ENCODE measurements at places on chromosomes 1 and 21. TPM values are rescaled to one million over a fixed set of nuclear protein-coding genes. Genes with fewer than 3 reads are reported as not detected.

- H3K4me1 ChIP-seq = peaks cover 5% of the 10 kb centered on the region
- no peaks in the 10 kb centered on the region for H3K27me3 ChIP-seq
- DNase-seq = peak; percentile 74
- no peaks in the 10 kb centered on the region for H3K36me3 ChIP-seq
- no peak overlapping the region for H3K4me3 ChIP-seq
- no peak overlapping the region for H3K27ac ChIP-seq
Measured at GRCh38 chr1:79353224-79353623, 346.7 kb upstream of the ADGRL4 start.

- peaks cover 48% of the 10 kb centered on the region for H3K36me3 ChIP-seq
- no peaks in the 10 kb centered on the region for H3K4me1 ChIP-seq
- no peaks in the 10 kb centered on the region for H3K27me3 ChIP-seq
- no peak overlapping the region for H3K27ac ChIP-seq
- DNase-seq = no peak
Measured at GRCh38 chr1:43962324-43962723, 7.5 kb upstream of the DPH2 start.

DNA sequence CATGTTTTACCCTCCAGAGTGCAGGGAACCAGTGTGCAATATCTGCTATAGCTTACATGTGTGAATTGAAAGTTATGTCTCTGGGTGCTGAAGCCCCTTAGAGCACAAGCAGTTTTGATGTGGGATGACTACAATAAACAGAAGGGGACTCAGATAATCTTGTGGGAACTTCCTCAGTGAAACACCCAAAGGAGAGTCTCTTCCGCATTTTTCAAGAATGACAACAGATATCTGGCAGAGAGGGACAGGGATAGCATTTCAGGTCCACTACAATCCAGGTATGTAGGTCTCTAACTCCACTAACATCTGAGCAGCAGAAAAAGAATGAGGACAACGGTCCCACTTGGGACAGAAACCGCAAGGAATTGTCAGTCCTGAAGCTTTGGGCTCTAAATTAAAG lies 67.6 kb upstream of the PDE4B start:
- H3K27ac ChIP-seq = no peak overlapping the region
- peaks cover 2% of the 10 kb centered on the region for H3K27me3 ChIP-seq
- H3K4me1 ChIP-seq = no peaks in the 10 kb centered on the region

DNA sequence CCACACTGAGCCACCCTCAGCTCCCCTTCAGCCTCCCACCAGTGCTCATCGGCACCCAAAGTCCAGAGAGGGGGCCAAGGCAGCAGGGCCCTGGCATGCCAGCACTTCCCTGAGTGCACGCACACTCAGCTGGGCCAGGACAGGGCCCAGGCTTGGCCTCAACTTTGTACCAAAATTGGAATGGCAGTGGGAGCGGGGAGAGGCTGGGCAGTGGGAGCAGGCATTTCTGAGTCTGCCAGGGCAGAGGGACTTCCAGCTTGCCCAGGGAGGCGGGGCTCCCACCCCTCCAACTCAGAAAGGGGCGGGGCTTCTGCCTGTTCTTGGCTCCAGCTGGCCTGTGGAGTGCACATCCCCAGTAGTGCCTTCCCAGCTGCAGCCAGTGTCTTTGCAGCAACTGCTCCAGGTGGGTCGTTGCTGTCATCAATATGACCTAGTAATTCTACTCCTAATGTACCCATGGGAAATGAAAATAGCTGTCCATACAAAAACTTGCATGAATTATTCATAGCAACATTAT lies 10.3 kb upstream of the SNX7 start:
- no peak overlapping the region for H3K27ac ChIP-seq
- no peak for DNase-seq
- H3K27me3 ChIP-seq = no peaks in the 10 kb centered on the region
- H3K4me3 ChIP-seq = no peak overlapping the region
- H3K36me3 ChIP-seq = no peaks in the 10 kb centered on the region

DNA sequence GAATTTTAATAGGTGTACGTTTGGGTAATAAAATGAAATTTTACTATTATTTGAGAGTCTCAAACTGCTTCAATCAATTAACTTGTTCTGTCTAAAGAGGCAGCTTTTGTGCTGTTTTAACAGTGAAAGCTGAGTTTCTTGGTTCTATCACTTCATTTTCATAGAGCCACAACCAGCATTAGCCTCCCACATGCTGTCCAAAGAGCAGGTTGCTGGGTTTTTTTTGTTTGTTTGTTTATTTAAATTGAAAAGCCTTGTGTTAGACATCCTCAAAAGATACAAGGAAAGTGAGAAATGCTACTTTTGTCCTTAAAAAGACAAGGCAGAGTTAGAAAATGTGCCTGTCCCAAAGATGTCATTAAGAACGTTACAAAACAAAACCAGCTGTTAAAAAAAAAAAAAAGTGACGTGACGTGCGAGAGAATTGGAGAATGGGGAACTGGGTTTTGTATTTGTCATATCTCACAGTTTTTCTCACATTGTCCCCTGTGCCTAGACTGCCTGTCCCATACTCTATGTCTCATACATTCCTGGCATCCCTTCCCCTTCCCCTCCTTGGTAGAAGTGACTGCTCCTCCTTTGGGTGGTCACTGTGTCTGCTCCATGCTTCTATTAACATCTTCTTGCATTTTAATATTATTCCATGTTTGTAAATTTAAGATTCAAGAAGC lies 63.1 kb upstream of the CD34 start:
- H3K4me3 ChIP-seq = no peak overlapping the region
- peaks cover 22% of the 10 kb centered on the region for H3K27me3 ChIP-seq
- no peak overlapping the region for H3K27ac ChIP-seq
- peaks cover 1% of the 10 kb centered on the region for H3K4me1 ChIP-seq

DNA sequence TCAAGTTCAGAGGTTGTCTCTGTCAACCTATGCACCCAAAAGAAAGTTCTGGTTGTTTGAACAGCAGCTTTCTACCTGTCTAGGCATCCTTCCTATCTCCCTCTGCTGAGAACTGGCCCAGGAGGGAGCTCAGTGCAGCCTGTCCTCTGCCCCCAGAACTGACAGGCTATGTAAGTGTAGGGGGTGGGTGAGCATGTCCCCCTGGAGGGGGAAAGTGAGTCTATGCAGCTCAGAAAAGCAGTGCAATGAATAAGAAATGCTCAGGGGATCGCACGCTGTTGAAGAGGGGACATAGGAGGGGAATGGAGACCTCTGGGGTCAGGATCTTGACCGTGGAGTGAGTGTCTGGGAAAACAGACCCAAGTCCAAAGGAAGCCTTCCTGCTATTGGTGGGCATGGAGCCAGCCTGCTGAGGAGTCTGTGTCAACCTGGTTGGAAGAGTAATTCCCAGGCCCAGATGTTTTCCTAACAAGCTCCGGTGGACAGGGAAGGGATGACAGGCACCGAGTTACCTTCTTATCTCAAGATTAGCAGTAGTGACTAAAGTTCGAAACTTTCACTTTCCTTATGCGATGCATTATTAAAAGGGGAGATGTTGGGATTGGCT lies 26.1 kb upstream of the FHAD1 start:
- no peak overlapping the region for H3K27ac ChIP-seq
- H3K36me3 ChIP-seq = peaks cover 26% of the 10 kb centered on the region
- DNase-seq = no peak
- H3K4me3 ChIP-seq = no peak overlapping the region

GRCh38 chr21:42300045-42300583 lies 15.1 kb downstream of the TFF3 start:
- no peak overlapping the region for H3K27ac ChIP-seq
- H3K4me1 ChIP-seq = no peaks in the 10 kb centered on the region
- no peak overlapping the region for H3K4me3 ChIP-seq
- peaks cover 17% of the 10 kb centered on the region for H3K27me3 ChIP-seq
- H3K36me3 ChIP-seq = peaks cover 4% of the 10 kb centered on the region
- no peak for DNase-seq

DNA sequence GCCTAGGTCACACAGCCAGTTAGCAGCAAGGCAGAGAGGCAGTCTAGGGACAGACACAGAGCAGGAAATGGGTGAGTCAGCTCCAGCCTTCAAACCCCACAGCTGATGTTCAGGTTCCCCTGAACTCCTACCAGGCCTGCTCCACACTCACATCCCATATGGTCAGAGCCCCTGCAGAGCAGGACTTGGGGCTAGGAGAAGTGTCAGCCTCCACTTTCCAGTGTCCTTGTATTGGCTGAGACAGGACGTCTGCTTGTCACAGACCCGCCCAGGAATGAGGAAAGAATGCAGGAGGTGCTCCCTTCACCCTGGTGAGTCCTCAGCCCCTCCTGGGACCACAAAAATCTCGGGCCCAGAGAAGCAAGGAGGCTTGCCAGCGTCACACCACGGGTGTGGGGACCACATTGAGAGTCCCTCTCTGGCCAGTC lies 92.5 kb downstream of the LACTBL1 start:
- H3K27ac ChIP-seq = no peak overlapping the region
- H3K4me1 ChIP-seq = peaks cover 5% of the 10 kb centered on the region
- H3K27me3 ChIP-seq = no peaks in the 10 kb centered on the region
- peaks cover 20% of the 10 kb centered on the region for H3K36me3 ChIP-seq

GRCh38 chr1:203629507-203630082 lies 3.0 kb downstream of the ATP2B4 start:
- peak overlapping the region; percentile 92 for H3K4me3 ChIP-seq
- peaks cover 27% of the 10 kb centered on the region for H3K4me1 ChIP-seq
- no peaks in the 10 kb centered on the region for H3K27me3 ChIP-seq
- DNase-seq = peak; percentile 52
- H3K27ac ChIP-seq = peak overlapping the region; percentile 94

GRCh38 chr1:178682429-178682828 lies 42.6 kb upstream of the RALGPS2 start:
- H3K4me3 ChIP-seq = no peak overlapping the region
- H3K4me1 ChIP-seq = peaks cover 13% of the 10 kb centered on the region
- DNase-seq = no peak
- no peaks in the 10 kb centered on the region for H3K36me3 ChIP-seq

- H3K4me1 ChIP-seq = no peaks in the 10 kb centered on the region
- H3K27me3 ChIP-seq = no peaks in the 10 kb centered on the region
- DNase-seq = no peak
- no peaks in the 10 kb centered on the region for H3K36me3 ChIP-seq
Measured at GRCh38 chr1:57329001-57329527, 94.8 kb downstream of the DAB1 start.

The ORC1 gene
- 9.7 TPM for total RNA-seq

The S100A7 gene
- total RNA-seq = not detected

The FOXO6 gene
- total RNA-seq = not detected

The TEKT2 gene
- not detected for total RNA-seq

The ILDR2 gene
- under 0.01 TPM for total RNA-seq

The IL20 gene
- total RNA-seq = not detected

The PIGR gene
- total RNA-seq = not detected

The GPR153 gene
- total RNA-seq = 1.8 TPM

Measured in IMR-90 (cell line).